ENCODE measurements at places on chromosomes 16 and 17.

DNA sequence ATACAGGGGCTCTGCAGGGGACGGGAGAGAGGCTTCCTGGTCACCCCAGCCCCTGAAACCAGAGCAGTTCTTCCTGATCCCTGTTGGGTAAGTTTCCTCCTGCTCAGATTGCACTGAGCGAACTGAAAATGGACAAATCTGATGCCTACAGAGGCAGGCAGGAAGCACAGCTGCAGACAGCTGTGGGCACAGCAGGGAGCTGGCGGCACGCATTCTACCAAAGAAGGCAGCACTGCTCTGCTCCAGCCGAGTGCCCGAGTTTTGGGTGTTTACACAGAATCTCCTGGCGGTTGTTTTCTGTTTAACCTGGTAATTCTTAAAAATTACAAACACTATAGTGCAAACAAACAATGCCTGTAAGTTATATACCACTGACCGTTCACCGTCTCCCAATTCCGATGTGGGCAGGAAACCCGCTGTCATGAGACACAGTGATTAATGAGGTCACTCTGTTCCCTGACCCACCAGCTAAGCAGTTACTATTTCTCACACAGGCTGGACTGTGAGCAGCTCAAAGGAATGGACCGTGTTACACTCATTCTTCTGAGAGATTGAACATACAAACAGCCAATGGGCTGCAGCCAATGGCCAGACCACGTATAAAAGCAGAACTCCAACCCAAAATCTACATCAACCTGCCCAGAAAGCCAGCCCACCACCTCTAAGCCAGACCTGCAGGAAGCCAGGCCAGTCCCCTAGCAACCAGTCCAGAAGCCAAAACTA lies 25.5 kb downstream of the NSMCE1 start:
- DNase-seq, result peak; percentile 72

- DNase-seq, result no peak
Measured at GRCh38 chr16:4184038-4184702, 57.7 kb downstream of the SRL start.

DNA sequence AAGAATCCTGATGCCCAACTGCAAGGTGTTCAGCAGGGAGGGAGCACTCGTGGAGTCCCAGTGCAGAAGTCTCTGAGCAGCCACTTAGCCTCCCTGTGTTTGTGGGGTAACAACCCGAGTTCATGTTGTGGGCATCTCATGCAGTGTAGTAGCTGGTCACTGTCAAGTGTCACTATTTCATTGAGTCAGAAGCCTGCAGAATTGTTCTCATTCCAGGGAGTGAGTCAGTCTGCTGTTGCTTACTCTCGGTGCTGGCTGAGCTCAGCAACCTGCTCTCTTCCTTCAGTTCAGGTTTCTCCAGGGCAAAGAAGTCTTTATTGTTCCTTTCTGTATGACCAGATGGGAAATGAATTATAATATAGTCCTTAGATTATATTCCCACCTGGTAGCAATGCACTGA lies 24.1 kb downstream of the HMOX2 start:
- DNase-seq, result peak; percentile 54

DNA sequence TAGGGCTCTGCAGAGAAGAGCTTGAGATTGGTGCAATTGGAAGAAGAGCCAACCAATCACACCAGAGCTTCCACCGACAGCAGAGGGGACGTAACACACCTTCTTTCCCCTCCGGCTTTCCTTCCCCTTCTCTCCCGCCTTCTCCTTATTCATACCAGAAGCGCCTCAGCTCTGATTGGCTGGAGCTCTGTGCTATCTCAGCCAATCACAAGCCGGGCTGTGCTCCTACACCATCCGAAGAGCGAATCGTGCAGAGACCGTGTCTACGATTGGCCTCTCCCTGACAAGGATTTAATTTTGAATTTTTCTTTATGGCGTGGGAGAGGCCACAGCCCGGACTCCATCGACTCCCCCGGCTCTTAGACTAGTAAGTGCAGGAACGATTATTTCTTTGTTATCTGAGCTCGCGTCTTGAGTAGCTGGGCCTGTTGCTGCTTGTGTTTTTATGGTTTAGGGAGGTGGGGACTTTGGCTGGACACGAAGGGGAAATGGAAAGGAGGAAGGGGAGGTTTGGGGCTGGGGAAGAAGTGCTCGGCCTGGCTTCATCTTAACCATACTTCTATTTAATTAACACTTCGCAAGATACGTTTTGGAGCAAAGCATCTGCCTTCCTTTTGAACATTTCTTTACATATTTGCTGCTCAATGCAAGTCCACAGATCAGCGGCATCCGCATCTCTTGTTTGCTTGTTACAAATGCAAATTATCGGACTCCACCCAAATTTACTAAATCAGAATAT lies at the start of gene PRR11:
Gene PRR11 (plus strand): TSS at position 308 of the 739 bp plus-strand sequence. CDS start 14,007 bp downstream, outside the sequence.
- DNase-seq, result peak; percentile 96

- no peak for DNase-seq
Measured at GRCh38 chr17:41118721-41119120, 548 bp upstream of the KRTAP4-11 start.

GRCh38 chr16:75065149-75065505 lies 51.5 kb downstream of the LDHD start:
- no peak for DNase-seq

- DNase-seq, result no peak
Measured at GRCh38 chr17:57422574-57423164, 166.3 kb downstream of the MSI2 start.

- no peak for DNase-seq
Measured at GRCh38 chr16:3767333-3767986, 50.1 kb upstream of the TRAP1 start.

DNA sequence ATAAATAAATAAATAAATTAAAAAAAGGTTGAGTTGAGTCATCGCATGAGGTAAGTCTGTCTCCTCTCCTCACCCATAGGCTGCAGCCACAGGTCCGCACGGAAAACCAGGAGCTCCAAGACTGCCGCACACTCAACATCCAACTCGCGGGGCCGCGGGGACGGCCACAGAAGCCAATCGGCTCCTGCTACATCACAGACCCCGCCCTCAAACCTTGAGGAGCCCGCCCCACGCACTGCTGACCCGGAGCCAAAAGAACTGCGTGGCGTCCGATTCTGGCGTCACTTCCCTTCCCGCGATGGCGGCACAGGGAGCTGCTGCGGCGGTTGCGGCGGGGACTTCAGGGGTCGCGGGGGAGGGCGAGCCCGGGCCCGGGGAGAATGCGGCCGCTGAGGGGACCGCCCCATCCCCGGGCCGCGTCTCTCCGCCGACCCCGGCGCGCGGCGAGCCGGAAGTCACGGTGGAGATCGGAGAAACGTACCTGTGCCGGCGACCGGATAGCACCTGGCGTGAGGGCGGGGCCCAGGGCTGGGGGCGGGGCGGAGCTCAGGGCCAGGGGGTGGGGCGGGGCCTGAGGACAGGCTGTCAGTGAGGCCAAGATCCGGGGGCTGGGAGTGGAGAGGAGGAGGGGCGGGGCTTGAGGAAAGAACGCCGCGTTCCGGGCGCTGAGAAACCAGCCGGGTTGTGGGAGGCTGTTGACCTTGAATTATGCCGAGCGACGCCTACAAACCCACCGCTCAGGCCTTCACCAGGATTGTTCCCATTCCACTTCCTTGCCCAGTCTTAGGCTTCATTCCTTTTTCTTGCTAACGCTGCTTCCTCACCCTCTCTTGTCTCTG lies at the start of gene KAT8:
Gene KAT8 (plus strand): TSS at position 281 of the 839 bp plus-strand sequence. CDS start 18 bp downstream, at position 299.
- DNase-seq, result peak; percentile 99

DNA sequence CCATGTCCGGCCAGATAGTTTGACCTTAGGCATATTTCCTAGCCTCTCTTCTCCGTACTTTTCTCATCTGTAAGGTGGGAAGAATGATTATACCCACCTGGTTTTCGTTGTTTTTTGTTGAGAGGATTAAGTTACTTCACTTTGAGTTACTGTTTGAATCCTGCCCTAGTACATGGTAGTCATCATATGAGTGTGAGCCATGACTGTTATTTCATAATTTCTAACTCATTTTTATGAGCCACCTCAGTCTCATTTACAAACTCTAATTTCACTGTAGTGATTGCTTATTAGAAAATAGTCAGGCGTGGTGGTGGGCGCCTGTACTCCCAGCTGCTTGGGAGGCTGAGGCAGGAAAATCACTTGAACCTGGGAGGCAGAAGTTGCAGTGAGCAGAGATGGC lies 45.1 kb downstream of the YPEL2 start:
- DNase-seq, result no peak

DNA sequence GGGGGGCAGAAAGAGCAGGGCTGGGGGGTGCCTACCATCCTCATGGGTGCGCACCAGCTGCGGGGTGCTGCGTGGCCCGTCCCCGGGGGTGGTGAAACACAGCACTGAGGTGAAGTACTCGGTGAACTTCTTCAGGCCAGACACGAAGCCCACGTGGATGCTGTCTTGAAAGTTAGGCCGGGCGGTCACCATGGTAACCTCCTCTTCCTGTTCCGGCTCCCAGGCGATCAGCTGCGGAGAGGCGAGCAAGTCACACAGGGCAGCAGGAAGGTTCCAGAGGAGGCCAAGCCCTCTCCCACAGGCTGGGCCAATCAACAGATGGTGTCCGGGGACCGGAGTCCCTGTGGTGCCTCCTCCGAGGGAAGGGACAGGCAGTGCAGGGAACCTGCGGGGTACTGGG lies 90.1 kb upstream of the CDC42EP4 start:
- DNase-seq, result peak; percentile 57

DNA sequence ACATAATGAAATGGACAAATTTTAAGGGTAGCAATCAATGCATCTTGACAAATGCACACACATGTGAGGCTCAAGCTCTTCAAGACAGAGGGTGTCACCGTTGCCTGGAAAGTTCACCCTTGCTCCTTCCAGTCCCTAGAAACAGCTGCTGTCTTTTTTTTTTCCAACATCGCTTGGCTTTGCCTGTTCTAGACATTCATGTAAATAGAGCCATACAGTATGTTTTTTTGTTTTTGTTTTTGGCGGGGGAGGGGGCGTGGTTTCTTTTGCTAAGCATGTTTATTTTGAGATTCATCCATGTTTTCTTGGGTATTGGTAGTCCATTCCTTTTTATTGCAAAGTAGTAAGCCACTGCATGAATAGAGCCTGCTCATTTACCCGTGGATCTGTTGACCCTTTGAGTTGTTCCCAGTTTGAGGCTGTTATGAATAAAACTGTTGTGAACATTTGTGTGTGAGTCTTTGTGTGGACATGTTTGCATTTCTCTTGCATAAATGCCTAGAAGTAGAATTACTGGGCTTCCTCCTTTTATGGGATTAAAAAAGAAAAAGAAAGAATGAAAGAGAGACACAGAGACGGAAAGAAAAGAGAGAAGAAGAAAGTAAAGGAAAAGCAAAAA lies 78.4 kb downstream of the NT5M start:
- DNase-seq, result no peak

GRCh38 chr17:17783116-17783824 lies 53.5 kb downstream of the SREBF1 start:
- DNase-seq, result no peak

- peak; percentile 86 for DNase-seq
Measured at GRCh38 chr17:29240968-29241963, 5.4 kb upstream of the CRYBA1 start.

GRCh38 chr16:85570735-85571562 lies 42.2 kb upstream of the GSE1 start:
- peak; percentile 75 for DNase-seq

- DNase-seq, result no peak
Measured at GRCh38 chr16:22806811-22807210, 7.2 kb upstream of the HS3ST2 start.

DNA sequence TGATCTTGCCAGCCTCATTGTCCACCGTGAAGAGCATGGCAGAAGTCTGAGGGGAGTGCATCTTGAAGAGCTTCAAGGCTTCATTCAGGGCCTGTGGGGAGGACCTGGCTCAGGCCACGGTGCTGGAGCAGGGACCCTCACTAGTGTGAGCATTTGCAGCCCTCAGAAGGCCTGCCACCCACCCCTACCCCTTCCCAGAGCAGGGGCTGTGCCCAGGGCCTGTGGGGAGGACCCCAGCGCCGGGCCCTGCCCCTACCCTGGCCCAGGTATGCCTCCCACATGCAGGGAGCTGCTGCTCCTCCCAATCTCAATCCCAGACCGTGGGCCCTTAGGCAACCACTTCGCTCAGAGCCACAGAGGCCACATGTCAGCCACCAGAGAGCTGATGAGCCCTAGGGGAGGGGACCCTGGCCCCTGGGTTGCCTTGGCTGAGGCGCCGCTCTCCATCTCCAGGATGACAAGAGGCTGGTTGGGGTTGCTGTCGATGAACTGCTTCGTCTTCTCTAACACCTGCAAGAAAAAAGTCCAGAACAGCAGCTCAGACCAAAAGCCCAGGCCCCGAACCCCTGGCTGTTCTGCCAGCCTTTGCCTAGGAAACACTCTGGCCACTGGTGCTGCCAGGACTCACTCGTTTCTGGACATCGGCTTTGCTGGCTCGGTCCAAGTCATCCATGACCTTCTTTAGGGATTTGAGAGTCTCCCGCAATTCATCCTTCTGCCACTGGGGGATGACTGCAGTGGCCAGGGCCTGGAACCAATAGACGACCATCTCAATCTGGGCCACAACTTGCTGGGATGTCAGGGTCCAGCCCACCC lies 1.8 kb upstream of the EXOSC6 start:
- no peak for DNase-seq

All from aorta (tissue), 5 donors.